CD4-positive, alpha-beta T cell treated with Interferon alpha-2 for 1 hour (primary cell): ENCODE measurements at places on chromosomes 7 and 10.

- DNase-seq: no peak
Measured at GRCh38 chr7:10222976-10223375, 750.7 kb upstream of the PHF14 start.

DNA sequence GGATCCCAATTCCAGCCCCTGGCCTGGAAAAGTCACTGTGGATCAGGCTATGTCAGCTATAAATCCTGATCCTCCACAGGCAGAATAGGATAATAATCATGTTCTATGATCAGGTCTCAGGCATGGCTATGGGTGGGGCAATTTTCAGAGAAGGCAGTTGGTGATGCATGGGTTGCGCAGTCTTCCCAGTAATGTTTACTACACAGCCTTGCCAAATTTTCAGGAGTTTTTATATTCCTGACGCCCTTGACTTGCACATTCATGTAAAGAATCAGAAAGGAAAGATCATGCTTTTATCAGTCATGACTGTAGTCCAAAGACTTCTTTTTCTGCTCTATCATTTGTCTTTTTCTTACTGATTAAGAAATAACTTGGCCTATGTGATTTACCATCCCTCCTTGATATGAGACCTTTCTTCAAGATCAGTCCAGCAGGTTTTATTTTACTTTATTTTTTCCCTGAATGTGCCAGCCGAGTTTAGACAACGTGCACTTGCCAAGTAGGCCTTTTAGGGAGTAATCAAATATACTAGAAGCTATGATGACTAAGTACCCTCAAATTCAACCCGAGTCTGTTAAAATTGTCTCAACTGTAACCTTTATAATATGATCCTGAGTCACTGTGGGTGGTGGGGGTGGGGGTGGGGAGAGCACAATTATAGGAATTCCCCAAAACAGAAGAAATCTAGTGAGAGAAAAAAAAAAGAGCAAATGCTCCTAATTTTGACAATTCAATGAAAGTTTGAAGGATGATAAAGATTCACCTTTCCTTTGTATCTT, 31.9 kb downstream of the ARL4A start:
- DNase-seq: peak; percentile 9

GRCh38 chr7:20190560-20191390, 26.4 kb downstream of the MACC1 start:
- no peak for DNase-seq

DNA sequence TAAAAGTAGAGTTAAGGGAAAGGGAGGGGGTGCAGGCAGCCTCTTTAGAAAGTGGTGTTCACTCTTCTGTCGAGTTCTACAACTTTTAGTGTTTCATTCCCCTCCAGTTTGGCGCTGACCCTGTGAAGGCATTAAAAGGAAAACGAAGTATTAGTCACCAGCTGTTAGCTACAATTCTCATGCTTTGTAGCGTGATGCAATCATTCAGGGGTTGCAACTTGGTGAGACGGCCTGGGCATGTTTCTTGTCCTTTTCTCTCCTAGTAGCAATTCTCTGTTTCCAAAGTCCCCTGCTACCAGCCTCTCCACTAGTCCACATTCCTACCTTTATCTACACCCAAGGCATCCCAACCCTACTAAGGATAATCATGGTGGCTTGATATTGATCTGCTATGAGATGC, 33.7 kb upstream of the DGKI start:
- no peak for DNase-seq

- no peak for DNase-seq
Measured at GRCh38 chr7:34133356-34133982, 228.1 kb downstream of the BMPER start.

DNA sequence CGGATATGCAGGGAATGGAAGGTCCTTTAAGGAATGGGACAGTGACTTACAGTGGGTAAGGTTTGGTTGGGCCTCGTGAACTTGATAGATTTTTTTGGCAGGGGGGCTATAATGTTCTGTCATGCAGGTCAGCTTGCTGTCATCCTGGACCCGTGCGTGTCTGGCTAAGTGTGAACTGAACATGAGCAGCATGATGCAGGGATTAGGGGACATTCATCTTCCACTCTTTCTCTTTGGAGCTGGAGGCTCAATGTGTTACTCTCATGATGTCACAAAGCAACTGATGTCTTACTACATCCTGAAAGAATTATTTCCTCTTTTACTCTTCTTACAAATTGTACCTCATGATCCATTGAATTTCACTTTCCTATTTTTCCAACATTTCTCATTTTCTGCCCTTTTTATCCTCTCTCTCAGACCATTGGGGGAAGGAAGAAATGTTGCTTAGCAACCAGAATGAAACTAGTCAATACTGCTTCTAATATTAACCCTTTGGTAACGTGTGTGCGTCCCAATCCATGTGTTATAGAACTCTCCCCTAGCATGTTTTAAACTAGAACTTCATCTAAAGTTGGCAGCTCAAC, 549.1 kb downstream of the LRMDA start:
- no peak for DNase-seq

GRCh38 chr7:19327018-19327417, 181.8 kb upstream of the FERD3L start:
- DNase-seq: no peak

DNA sequence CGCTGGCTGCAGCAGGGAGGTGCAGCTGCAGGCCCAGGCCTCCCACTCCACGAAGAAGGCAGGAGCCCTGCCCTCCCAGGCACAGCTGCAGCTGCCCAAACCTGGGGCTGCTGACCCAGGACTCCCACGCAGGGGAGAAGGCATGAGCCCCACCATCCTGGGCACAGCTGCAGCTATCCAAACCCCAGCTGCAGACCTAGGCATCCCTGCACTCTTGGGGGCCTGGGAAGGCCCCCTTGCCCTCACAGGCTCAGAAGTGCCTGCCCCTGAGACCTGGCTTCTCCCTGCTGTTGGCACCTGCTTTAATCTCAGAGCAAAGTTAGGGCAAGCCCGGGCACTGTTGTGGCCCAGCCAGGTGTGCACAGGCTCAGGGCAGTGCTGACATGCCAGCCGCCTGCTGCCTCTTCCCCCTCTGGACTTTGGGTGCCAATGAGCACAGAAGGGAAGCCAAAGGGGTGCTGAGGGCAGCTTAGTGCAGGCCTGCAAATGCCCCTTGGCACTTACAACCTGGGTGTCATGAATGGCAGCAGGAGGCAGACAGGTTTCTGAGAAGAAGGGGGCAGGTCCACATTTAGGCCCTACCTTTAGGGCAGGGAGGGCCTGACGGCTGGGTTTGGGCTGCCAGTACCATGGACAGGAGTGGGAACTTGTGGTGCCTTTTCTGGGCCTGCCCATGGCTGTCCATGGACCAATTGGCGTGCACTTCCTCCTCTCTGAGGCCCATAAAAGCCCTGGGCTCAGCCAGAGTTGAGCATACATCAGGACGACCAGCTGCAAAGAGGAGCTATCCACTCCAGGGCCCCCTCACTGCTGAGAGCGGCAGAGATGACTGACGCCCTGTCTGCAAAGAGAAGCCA, 31.1 kb downstream of the CRTAC1 start:
- no peak for DNase-seq

- no peak for DNase-seq
Measured at GRCh38 chr10:74071157-74071556, 73.2 kb downstream of the VCL start.

GRCh38 chr10:33893506-33893905, 559.0 kb upstream of the NRP1 start:
- DNase-seq: no peak

- DNase-seq: no peak
Measured at GRCh38 chr10:120394446-120394845, 62.6 kb upstream of the PLPP4 start.
